ENCODE measurements at places on chromosomes 2 and 18.

GRCh38 chr2:69612200-69612599 lies 31.3 kb downstream of the AAK1 start:
- H3K27ac ChIP-seq: no peak overlapping the region
- no peaks in the 10 kb centered on the region for H3K27me3 ChIP-seq
- DNase-seq: no peak
- peaks cover 11% of the 10 kb centered on the region for H3K4me1 ChIP-seq
- H3K36me3 ChIP-seq: no peaks in the 10 kb centered on the region
- H3K4me3 ChIP-seq: no peak overlapping the region

- no peak overlapping the region for H3K4me3 ChIP-seq
- no peak overlapping the region for H3K27ac ChIP-seq
- H3K4me1 ChIP-seq: no peaks in the 10 kb centered on the region
Measured at GRCh38 chr2:144886862-144887261, 366.9 kb upstream of the ZEB2 start.

GRCh38 chr2:43648994-43649701 lies 12.1 kb downstream of the PLEKHH2 start:
- no peak overlapping the region for H3K4me3 ChIP-seq
- no peak for DNase-seq
- H3K27me3 ChIP-seq: no peaks in the 10 kb centered on the region
- no peak overlapping the region for H3K27ac ChIP-seq

- H3K4me1 ChIP-seq: no peaks in the 10 kb centered on the region
- H3K27ac ChIP-seq: no peak overlapping the region
- H3K27me3 ChIP-seq: no peaks in the 10 kb centered on the region
- DNase-seq: no peak
- no peak overlapping the region for H3K4me3 ChIP-seq
Measured at GRCh38 chr2:729376-729861, 52.2 kb upstream of the TMEM18 start.

DNA sequence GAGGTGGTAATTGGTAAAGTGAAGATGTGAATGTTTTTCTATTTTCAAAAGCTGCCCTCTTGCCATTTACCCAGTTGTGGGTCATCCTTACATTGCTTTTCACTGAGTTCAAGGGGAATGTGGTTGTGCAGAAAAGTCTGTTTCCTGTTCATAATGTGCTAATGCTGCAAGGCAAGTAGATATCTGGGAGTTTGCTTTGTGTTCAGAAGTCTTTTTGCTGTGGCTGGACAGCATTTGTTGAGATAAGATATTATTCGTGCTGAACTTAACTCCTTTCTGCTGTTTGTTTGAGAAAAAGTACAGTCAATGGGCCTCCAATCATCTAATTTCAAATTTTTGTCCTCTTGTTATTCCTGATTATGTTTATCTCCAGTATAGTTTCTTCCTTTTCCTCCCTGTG lies 263.2 kb downstream of the LTBP1 start:
- no peaks in the 10 kb centered on the region for H3K4me1 ChIP-seq
- no peaks in the 10 kb centered on the region for H3K27me3 ChIP-seq
- no peak for DNase-seq
- H3K4me3 ChIP-seq: no peak overlapping the region
- H3K27ac ChIP-seq: no peak overlapping the region

GRCh38 chr2:206708286-206708685 lies 9.9 kb downstream of the DYTN start:
- no peaks in the 10 kb centered on the region for H3K36me3 ChIP-seq
- DNase-seq: peak; percentile 27
- peaks cover 3% of the 10 kb centered on the region for H3K27me3 ChIP-seq
- no peaks in the 10 kb centered on the region for H3K4me1 ChIP-seq

DNA sequence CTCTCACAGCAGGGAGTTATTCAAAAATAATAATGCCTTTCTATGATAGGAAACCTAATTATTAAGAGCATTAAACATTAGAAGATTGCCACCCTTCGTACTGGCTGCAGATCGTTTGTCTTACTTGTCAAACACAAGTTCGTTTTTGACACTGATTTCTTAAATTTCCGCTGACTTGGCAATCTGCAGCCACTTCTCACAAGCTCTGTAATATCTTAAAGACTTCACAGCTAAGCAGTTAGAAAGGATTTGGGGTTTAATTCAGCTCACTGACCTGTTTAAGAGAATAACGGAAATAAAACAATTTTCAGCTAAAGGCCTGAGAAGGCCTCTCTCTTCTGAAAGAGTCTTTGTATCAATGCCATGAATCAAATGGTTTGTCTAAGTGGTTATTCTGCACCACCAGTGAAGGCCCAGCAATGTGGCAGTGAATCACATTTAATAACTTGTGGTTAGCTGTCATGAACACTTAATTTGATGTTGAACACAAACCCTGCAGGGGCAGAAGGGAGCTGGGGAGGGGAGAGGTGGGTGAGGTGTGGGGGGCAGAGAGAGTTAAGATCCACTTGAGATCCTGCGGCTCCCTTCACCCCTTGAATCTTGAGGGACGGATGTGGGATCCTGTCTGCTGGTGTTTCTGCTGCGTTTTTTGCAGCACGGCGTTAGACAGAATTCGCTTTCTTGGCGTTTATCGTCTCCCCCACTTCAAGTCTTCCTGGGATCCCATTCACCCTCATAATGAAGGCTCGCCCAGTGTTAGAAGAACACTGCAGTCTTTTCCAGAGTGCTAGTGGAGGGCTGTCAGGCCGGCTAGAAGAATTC lies 145.4 kb upstream of the SATB2 start:
- H3K27ac ChIP-seq: no peak overlapping the region
- no peaks in the 10 kb centered on the region for H3K36me3 ChIP-seq
- H3K4me1 ChIP-seq: no peaks in the 10 kb centered on the region
- no peak for DNase-seq
- no peaks in the 10 kb centered on the region for H3K27me3 ChIP-seq

- H3K4me1 ChIP-seq: no peaks in the 10 kb centered on the region
- DNase-seq: no peak
- H3K27me3 ChIP-seq: no peaks in the 10 kb centered on the region
- H3K36me3 ChIP-seq: no peaks in the 10 kb centered on the region
- no peak overlapping the region for H3K27ac ChIP-seq
Measured at GRCh38 chr2:114040826-114041225, 150.9 kb downstream of the ACTR3 start.

DNA sequence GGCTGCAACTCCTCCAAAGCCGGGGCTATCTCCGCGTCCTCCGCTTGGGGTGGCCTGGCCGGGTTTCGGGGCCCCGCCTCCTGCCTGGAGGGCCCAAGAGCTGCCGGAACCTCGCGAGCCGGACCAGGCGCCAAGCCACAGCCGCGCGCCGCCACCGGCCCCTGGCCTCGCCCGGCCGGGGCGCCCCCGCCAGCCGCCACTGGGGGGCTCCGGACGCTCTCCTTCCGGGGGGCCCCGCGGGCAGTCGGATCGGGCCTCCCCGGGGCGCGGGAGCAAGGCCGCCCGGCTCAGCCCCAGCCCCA lies 17.4 kb upstream of the HAAO start:
- DNase-seq: peak; percentile 69
- H3K27me3 ChIP-seq: no peaks in the 10 kb centered on the region
- no peaks in the 10 kb centered on the region for H3K36me3 ChIP-seq
- H3K4me3 ChIP-seq: peak overlapping the region; percentile 69
- no peaks in the 10 kb centered on the region for H3K4me1 ChIP-seq
- H3K27ac ChIP-seq: peak overlapping the region; percentile 99

DNA sequence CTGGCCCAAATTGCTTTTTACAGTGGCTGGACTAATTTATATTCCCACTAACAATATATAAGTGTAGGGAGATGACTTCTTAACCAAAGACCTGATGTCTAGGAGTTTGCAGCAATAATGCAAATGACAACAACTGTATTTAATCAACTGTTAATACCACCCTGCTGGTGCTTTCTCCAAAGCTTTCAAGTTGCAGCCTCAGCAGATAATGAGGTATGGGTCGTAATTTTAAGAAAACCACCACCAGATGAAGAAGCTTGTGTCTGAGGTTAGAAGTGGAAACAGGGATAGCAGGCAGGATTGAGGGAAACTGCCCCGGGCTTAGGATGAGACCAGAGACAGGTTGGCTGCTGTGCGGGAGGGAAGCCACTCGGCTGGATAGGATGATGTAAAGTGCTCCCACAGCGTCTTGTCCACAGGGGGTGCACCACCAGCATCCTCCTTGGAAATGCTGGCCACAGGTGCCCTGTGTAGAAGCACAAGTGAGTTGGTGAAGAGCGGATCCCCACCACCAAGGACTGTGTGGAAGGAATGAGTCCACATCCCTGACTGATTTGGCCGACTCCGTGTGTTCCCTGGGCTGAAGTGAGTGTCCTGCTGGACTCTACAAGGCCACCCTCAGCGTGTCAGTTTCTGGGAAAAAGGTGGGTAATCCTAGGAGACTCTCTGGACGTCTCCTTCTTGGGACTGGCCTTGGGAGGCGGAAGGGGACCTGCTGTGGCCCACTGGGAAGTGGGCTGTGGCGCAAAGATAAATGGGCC lies 76.1 kb upstream of the SMAD2 start:
- H3K4me3 ChIP-seq: no peak overlapping the region
- H3K4me1 ChIP-seq: no peaks in the 10 kb centered on the region
- no peak overlapping the region for H3K27ac ChIP-seq
- no peak for DNase-seq
- no peaks in the 10 kb centered on the region for H3K36me3 ChIP-seq

Measured in small intestine (tissue), 16 donors.